ENCODE measurements at places on chromosomes 3 and 15.

GRCh38 chr3:23829242-23829934 is 23.6 kb downstream of the UBE2E1 start:
- no peak overlapping the region for H3K4me3 ChIP-seq
- no peak for DNase-seq
- H3K27me3 ChIP-seq = no peaks in the 10 kb centered on the region

- H3K36me3 ChIP-seq = no peaks in the 10 kb centered on the region
- no peak overlapping the region for H3K27ac ChIP-seq
- peak; percentile 65 for DNase-seq
- H3K27me3 ChIP-seq = no peaks in the 10 kb centered on the region
Observed at GRCh38 chr15:75454471-75455378, 3.2 kb upstream of the SIN3A start.

- H3K4me3 ChIP-seq = no peak overlapping the region
- peaks cover 8% of the 10 kb centered on the region for H3K36me3 ChIP-seq
- H3K4me1 ChIP-seq = no peaks in the 10 kb centered on the region
- no peaks in the 10 kb centered on the region for H3K27me3 ChIP-seq
- no peak overlapping the region for H3K27ac ChIP-seq
- no peak for DNase-seq
Observed at GRCh38 chr3:26963361-26963743, 340.8 kb downstream of the LRRC3B start.

- H3K27me3 ChIP-seq = no peaks in the 10 kb centered on the region
- peak overlapping the region; percentile 16 for H3K4me3 ChIP-seq
- no peaks in the 10 kb centered on the region for H3K36me3 ChIP-seq
- peak; percentile 56 for DNase-seq
- peaks cover 19% of the 10 kb centered on the region for H3K4me1 ChIP-seq
- no peak overlapping the region for H3K27ac ChIP-seq
Observed at GRCh38 chr3:53748512-53749271, 97.5 kb downstream of the CHDH start.

GRCh38 chr3:97880267-97880666 is 58.5 kb downstream of the CRYBG3 start:
- no peaks in the 10 kb centered on the region for H3K4me1 ChIP-seq
- no peak for DNase-seq
- no peaks in the 10 kb centered on the region for H3K36me3 ChIP-seq

DNA sequence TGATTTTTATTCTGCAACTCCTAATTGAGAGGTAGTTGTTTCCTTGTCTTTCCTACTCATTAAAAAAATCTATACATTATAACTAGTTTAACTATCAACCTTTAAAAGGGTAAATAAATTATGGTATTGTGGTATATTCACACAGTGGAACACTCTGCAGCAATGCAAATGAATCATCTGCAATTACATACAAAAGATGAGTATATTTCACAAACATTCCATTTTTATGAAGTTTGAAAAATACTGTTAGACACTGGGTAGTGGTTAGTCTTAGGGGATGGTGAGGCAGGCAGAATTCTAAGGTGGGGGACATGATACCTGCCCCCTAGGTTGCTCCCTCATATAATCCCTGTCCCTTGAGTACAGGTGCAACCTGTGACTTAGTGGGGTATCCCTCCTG is 44.0 kb upstream of the MAGI1 start:
- no peak overlapping the region for H3K27ac ChIP-seq
- no peaks in the 10 kb centered on the region for H3K4me1 ChIP-seq
- no peak overlapping the region for H3K4me3 ChIP-seq
- H3K36me3 ChIP-seq = no peaks in the 10 kb centered on the region

GRCh38 chr3:141193066-141193830 is 38.4 kb upstream of the PXYLP1 start:
- H3K36me3 ChIP-seq = no peaks in the 10 kb centered on the region
- H3K4me1 ChIP-seq = no peaks in the 10 kb centered on the region
- H3K27ac ChIP-seq = no peak overlapping the region
- H3K27me3 ChIP-seq = no peaks in the 10 kb centered on the region

DNA sequence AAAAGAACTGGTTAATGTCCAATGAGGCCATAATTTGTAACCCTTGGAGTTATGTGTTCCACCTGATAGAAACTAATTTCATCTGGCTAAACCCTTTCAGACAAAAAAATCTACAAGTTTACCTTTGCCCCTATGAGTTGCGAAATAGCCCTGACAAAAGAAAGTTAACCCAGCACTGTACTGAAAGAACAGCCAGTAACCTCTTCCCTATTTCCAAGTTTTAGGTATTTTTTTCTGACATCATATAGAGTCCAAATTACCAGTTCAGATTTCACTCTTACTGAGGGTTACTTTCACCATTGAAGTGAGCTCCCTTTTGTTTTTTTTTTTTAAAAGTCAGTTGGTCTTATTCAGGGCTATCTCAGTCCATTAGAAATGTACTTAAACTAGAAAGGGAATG is 42.8 kb upstream of the PTPRG start:
- H3K4me1 ChIP-seq = peaks cover 4% of the 10 kb centered on the region
- DNase-seq = no peak
- no peak overlapping the region for H3K4me3 ChIP-seq
- no peaks in the 10 kb centered on the region for H3K36me3 ChIP-seq
- H3K27ac ChIP-seq = no peak overlapping the region

GRCh38 chr15:55256281-55257011 is 33.2 kb downstream of the RAB27A start:
- no peaks in the 10 kb centered on the region for H3K27me3 ChIP-seq
- no peaks in the 10 kb centered on the region for H3K4me1 ChIP-seq
- no peak for DNase-seq
- no peaks in the 10 kb centered on the region for H3K36me3 ChIP-seq

- no peak overlapping the region for H3K27ac ChIP-seq
- no peaks in the 10 kb centered on the region for H3K27me3 ChIP-seq
- H3K4me3 ChIP-seq = no peak overlapping the region
- H3K36me3 ChIP-seq = peaks cover 21% of the 10 kb centered on the region
Observed at GRCh38 chr3:120344349-120344748, 4.8 kb downstream of the LRRC58 start.

- H3K4me1 ChIP-seq = peaks cover 7% of the 10 kb centered on the region
- no peak for DNase-seq
- H3K27ac ChIP-seq = no peak overlapping the region
- H3K27me3 ChIP-seq = no peaks in the 10 kb centered on the region
- H3K36me3 ChIP-seq = peaks cover 29% of the 10 kb centered on the region
Observed at GRCh38 chr15:56241374-56242105, 2.1 kb downstream of the RFX7 start.

DNA sequence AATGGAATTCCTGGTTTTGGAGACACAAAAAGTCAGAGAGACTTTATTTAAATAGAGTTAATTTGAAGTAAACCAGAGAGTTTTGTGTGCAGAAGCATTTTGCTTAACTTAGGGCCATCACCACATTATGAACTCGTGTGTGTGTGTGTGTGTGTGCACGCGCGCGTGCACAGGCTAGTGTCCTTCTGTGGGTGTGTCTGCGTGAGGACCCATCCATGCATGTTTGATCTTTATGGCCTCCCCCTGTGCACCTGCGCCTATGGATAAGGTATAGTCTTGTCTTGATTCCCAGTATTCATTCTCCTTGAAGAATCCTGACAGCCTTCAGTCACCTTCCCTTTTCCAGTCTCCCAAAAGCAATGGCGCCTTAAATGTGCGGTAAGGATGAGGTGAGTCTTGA is 26.0 kb downstream of the MUC20 start:
- DNase-seq = no peak
- H3K36me3 ChIP-seq = no peaks in the 10 kb centered on the region
- H3K27me3 ChIP-seq = peaks cover 9% of the 10 kb centered on the region
- no peaks in the 10 kb centered on the region for H3K4me1 ChIP-seq
- no peak overlapping the region for H3K27ac ChIP-seq

- H3K27me3 ChIP-seq = no peaks in the 10 kb centered on the region
- H3K36me3 ChIP-seq = peaks cover 22% of the 10 kb centered on the region
- DNase-seq = no peak
- no peaks in the 10 kb centered on the region for H3K4me1 ChIP-seq
- no peak overlapping the region for H3K27ac ChIP-seq
- no peak overlapping the region for H3K4me3 ChIP-seq
Observed at GRCh38 chr3:88248658-88249057, 98.9 kb downstream of the C3orf38 start.

- peaks cover 4% of the 10 kb centered on the region for H3K4me1 ChIP-seq
- no peak for DNase-seq
- no peaks in the 10 kb centered on the region for H3K36me3 ChIP-seq
- H3K4me3 ChIP-seq = no peak overlapping the region
- no peak overlapping the region for H3K27ac ChIP-seq
Observed at GRCh38 chr3:187445356-187445755, 77.2 kb downstream of the RTP4 start.

DNA sequence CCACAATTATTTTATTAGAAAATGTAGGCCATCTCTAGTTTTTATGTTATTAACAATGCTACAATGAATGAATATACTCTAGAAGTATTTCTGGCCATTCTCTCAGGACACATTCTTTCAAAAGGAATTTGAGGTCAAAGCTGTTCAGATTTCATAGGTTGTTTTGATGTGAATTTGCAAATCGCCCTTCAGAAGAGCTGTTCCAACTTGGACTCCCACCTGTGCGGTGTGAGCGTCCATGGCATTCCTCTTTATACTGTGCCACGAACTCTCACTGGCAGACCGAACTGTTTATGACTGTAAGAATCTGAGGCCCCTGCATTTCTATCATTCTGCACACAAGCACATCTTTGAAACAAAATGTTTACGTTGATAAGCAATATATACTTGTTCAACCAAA is 18.6 kb upstream of the SLC24A5 start:
- H3K27ac ChIP-seq = no peak overlapping the region
- no peaks in the 10 kb centered on the region for H3K4me1 ChIP-seq
- no peak for DNase-seq
- no peaks in the 10 kb centered on the region for H3K36me3 ChIP-seq
- H3K27me3 ChIP-seq = no peaks in the 10 kb centered on the region

GRCh38 chr3:133474817-133475216 is 75.0 kb downstream of the BFSP2 start:
- no peaks in the 10 kb centered on the region for H3K36me3 ChIP-seq
- no peaks in the 10 kb centered on the region for H3K27me3 ChIP-seq
- no peak overlapping the region for H3K27ac ChIP-seq
- H3K4me3 ChIP-seq = no peak overlapping the region

GRCh38 chr3:172341482-172342059 is 106.7 kb downstream of the GHSR start:
- H3K4me1 ChIP-seq = no peaks in the 10 kb centered on the region
- no peak overlapping the region for H3K27ac ChIP-seq
- no peak overlapping the region for H3K4me3 ChIP-seq

GRCh38 chr3:16430717-16431630 is 82.5 kb downstream of the RFTN1 start:
- no peak overlapping the region for H3K27ac ChIP-seq
- no peaks in the 10 kb centered on the region for H3K27me3 ChIP-seq
- no peaks in the 10 kb centered on the region for H3K4me1 ChIP-seq

- H3K4me3 ChIP-seq = no peak overlapping the region
- DNase-seq = no peak
- H3K27me3 ChIP-seq = no peaks in the 10 kb centered on the region
- H3K27ac ChIP-seq = no peak overlapping the region
- no peaks in the 10 kb centered on the region for H3K4me1 ChIP-seq
Observed at GRCh38 chr15:41104234-41104633, 11.8 kb downstream of the INO80 start.

GRCh38 chr15:74726774-74727164 is 1.4 kb upstream of the CYP1A1 start:
- H3K36me3 ChIP-seq = no peaks in the 10 kb centered on the region
- H3K4me1 ChIP-seq = no peaks in the 10 kb centered on the region
- no peak for DNase-seq
- peak overlapping the region; percentile 80 for H3K4me3 ChIP-seq

DNA sequence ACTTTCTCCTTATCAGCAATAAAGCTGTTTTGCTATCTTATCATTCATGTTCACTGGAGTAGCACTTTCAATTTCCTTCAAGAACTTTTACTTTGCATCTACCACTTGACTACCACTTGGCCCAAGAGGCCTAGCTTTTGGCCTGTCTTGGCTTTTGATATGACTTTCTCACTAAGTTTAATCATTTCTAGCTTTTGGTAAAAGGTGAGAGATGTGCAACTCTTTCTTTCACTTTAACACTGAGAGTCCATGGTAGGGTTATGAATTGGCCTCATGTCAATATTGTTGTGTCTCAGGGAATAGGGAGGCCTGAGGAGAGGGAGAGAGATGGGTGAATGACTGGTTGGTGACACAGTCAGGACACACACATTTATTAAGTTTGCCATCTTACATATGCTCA is 31.0 kb upstream of the FAM3D start:
- no peak overlapping the region for H3K4me3 ChIP-seq
- DNase-seq = no peak
- peaks cover 19% of the 10 kb centered on the region for H3K36me3 ChIP-seq
- H3K27me3 ChIP-seq = no peaks in the 10 kb centered on the region
- no peaks in the 10 kb centered on the region for H3K4me1 ChIP-seq

DNA sequence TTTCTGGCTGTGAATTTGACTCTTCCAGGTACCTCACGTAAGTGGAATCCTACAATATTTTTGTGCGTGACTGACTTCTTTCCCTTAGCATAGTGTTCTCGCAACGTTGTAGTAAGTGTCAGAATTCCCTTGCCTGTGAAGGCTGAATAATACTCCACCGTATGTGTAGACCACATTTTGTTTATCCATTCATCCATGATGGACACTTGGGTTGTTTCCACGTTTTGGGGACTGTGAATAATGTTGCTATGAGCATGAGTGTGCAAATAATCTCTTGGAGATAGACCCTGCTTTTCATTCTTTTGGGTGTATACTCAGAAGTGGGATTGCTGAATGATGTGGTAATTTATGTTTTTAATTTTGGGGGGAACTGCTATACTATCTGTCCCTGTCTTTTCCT is 82.2 kb downstream of the APBA2 start:
- H3K27me3 ChIP-seq = no peaks in the 10 kb centered on the region
- no peaks in the 10 kb centered on the region for H3K36me3 ChIP-seq
- H3K4me3 ChIP-seq = no peak overlapping the region
- no peaks in the 10 kb centered on the region for H3K4me1 ChIP-seq
- no peak for DNase-seq
- no peak overlapping the region for H3K27ac ChIP-seq

- no peak overlapping the region for H3K4me3 ChIP-seq
- no peak overlapping the region for H3K27ac ChIP-seq
- DNase-seq = no peak
- H3K27me3 ChIP-seq = no peaks in the 10 kb centered on the region
Observed at GRCh38 chr15:87567406-87568030, 689.0 kb downstream of the NTRK3 start.

DNA sequence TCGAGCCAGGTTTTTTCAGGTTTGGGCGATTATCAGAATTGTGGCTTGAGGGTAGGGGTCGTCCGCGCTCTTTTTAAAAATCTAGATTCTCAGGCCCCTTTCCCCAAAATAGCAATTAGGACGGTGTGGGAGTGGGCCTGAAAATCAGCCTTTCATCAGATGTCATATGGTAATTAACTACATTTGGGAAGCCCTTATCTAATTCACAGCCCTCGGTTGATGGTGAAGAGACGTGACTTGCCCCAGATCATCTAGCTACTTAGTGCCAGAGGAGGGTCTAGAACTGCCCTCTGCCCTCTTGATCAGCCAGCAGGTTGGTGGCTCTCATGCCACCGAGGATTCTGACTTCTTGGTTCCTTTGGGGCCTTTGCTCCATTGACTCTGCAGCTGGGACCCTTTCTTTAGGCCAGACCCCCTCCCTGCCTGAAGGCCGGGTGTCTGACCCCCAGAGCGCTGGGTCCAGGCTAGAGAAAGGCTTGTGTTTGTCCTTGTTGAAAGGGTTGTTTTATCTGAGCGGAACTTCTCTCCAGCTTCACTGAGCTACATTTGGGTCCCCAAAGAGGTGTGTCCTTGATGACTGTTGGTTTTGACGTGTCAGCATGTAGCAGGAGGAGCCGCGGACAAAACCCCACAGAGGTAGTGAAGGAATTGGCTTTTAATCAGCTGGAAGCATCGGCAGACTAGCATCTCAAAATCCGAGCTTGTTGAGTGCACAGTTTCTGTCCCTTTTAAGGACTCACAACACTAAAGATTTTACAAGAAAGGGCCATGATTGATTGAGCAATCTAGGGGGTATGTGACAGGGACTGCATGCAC is 857 bp downstream of the AEN start:
- no peak for DNase-seq
- peaks cover 44% of the 10 kb centered on the region for H3K36me3 ChIP-seq
- H3K27me3 ChIP-seq = no peaks in the 10 kb centered on the region
- H3K4me3 ChIP-seq = peak overlapping the region; percentile 95
- peaks cover 13% of the 10 kb centered on the region for H3K4me1 ChIP-seq
- no peak overlapping the region for H3K27ac ChIP-seq
